ENCODE measurements at places on chromosomes 1 and 21.

GRCh38 chr1:106268070-106268469 is 788.4 kb upstream of the PRMT6 start:
- no peak for DNase-seq

- no peak for DNase-seq
These were observed 225.3 kb downstream of the MRPL39 start for GRCh38 chr21:25381936-25382452.

DNA sequence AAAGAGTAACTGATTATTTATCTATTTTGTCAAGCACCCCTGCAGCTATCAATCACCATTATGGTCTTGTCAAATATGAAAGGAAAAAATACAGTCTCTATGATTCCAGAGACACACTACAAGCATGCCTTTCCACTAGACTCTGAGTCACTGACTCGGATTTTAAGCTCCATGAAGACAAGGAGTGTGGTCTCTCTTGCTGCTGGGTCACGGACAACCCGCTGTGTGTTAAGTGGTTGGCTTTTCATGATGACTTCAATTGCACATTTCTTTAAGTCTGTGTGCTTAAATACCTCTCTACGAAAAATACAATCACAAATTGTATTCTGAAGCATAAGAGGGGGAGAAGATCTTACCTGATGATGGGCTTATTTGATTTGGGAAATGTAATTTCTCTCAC is 14.0 kb upstream of the GNG4 start:
- DNase-seq: no peak

DNA sequence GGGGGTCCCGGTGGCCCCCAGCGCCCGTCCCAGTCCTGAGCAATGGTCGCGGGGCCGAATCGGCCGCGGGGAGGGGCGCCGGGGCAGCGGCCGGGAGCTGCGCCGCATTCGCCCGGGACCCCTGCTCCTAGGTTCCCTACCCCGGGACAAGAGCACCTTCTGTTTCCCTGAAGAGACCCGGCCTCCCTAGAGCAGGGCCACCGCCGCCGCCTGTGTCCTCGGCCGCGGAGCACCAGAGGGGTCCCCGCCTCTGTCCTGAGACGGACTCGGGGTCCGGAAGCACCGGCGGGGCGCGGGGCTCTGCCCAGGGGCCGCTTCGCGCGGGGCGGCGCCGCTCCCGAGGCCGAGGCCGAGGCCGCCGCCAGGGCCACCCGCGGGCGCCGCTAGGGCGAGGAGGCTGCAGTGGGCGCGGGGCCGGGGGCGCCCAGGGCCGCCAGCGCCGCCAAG is 157.9 kb downstream of the CASZ1 start:
- DNase-seq: no peak

DNA sequence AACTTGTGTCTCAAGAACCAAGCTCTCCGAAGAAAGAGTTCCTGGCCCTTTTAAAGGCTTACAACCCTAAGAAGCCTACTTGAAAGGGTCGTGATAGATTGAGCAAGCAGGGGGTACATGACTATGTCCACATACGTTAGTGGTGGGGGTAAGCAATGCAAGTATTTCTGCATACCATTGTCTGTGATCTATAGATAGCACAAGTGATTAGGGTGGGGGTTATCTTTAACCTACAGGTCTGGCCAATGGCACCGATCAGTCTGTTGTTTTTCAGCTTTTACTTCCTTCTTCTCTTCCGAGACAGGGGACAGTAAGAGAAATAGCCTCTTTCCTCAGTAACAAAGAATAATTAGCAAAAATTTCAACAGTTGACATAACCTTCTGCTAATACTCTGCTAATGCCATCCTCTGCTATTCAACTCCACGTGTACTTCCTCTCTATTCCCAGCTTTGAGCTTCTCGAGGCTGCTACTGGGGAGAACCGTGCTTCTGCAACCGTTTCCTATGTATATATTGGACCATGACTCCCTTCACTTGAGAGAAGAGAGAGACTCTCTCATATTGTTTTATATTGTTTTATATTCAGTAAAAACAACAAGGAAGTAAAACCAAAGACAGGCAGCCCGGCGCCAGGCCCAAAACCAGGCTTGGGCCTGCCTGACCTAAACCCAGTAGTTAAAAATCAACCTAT is 727.7 kb upstream of the NCAM2 start:
- no peak for DNase-seq

DNA sequence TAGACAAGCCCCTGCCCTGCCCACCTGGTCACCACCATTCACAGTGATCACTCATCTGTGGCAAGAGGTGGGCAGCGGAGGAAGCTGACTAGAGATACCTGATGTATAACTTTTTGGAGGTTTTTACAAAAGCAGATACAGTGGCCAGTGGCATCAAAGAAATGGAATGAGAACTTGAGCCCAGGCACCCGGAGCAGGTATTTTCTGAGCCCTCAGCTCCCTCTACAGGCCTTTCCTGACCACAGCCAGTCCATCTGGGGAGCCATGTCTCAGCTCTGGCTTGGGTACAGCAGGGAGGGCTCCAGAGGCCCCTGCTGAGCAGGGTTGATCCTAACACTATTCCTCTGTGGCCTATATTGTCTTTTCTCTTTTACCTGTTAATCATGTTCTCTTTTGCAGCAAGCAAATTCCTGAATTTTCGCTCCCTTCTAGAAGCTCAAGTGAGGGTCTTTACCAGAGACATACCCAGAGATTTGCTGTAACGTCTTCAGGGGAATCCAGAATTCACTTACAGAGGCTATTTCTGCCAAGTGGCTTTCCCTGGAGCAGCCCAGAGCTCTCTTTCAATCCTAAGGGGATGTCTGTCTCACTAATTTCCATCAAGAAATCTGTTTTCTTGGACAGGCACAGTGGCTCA is 27.3 kb downstream of the GPR157 start:
- no peak for DNase-seq

Data from KG1 (cell line).